Stimulated activated CD4-positive, alpha-beta T cell treated with anti-CD3 and anti-CD28 coated beads, Interleukin-1b, Interleukin-23, amount 100 ng/mL, for 4 hours (primary cell): ENCODE measurements at places on chromosomes 5 and 9.

DNA sequence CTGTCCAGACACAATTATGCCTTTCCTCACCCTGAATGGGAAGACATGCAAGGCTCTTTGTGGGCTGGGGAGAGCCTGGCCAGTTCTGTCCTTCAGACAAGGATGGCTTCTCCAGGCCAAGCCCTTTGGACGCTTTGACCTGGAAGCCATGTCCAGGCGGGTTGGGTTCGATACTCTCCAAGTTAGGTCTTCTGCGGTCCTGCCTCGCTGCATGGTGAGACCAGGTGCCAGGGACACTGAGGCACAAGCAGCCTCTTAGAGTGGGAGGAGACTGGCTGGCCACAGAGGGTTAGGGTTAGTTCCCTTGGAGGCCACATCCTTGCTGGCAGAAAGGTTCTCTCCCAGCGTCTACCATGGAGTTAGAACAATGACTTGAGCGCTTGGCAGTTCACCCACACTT is 67.6 kb downstream of the SHB start:
- DNase-seq, result no peak

DNA sequence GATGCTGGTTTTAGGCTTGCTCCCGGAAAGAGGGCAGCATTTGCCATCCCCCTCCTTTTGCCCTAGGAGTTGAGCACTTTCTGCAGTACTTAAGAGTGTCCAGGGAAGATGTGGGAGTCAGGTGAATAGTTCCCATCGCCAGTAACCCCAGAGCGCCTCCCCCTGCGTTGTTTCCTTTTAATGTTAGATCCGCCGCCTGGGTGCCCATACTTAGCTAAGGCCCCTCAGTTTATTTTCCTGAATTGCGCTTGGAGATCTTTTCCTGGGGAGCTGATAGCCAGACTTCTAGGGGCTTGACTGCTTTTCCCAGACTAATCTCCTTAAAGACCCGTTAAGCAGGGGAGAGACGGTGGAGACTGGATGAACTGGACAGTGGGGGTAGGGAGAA is 377 bp upstream of the PCDHAC2 start:
- DNase-seq, result no peak

DNA sequence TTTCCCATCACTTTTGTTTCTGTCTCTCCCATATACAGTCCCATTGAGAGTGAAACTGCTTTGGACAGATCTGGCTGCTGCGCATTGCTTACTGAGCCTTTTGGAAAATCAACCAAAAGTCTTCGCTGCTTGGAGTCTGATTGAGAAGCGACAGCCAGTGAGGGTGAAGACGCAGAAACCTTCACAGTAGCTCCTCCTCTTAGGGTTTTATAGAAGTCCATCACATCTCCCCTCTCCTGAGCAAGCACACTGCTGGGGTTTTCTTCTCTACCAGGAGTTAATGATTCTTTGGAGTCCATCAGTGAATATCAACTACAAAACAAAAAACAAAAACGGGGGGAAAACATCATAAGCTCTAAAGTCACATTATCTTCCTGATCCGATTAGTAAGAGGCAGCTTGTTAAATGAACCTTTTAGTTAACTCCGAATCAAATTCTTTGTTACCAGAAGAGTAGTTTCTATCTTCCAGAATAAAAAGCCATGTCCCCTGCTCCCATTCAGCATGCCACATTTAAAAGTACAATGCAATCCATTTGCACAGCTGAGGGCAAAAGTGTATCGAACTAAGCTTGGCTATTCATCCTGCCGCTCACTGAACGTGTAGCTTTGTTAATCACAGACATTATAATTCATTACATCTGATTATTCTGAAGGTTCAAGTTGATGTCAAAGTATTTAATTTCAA is 2.8 kb downstream of the NR3C1 start:
- DNase-seq, result no peak

- DNase-seq, result no peak
Measured at GRCh38 chr9:28031521-28032267, 458.4 kb upstream of the C9orf72 start.

GRCh38 chr5:63727583-63727982 is 234.7 kb downstream of the HTR1A start:
- no peak for DNase-seq

DNA sequence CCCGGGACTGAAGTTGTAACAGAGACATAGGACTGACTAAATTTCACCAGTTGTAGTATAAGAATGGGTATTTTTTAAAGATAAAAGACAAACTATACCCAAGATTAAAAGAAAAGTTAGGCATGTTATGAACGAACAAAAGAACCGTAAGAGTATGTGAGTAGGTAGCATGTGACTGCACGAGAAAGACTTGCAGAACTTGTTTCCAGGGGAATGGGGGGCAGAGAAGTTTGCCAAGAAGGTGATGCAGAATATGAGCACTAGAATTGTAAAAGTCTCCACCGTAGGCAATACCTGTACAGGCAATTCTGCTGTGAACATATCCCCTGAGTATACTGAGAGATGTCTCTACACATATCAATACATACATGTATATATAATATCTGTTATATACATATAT is 614.7 kb downstream of the PRELID2 start:
- DNase-seq, result no peak

DNA sequence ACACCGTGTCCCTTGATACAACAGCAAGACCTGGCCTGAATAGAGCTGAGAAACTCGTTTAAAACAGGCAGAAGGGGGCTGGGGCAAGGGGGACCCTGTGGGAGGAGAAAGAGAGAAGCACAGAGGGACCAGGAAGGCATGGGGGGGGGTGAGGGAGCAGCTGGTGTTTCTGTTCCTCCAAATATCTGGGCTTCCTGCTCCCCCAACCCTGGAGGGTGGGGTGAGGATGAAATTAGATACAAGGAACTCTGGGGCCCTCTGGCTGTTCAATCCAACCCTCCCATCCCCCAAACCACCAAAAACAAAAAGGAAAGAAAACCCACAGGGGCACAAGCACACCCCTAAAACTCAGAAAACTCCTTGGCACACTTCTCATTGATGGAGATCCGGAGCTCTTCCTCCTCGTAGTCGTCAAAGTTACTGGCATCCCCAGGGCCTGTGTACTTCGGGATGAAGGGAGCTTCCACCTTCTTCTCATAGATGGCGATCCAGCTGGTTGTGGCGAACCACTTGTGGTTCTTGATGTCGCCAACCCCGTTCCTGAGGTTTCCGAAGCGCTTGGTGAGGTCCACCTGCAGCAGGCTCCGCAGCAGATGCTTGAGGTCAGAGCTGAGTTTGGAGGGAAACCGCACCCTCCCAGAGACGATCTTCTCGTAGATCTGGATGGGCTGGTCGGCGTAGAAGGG is 1.1 kb downstream of the PRKACG start:
- no peak for DNase-seq

DNA sequence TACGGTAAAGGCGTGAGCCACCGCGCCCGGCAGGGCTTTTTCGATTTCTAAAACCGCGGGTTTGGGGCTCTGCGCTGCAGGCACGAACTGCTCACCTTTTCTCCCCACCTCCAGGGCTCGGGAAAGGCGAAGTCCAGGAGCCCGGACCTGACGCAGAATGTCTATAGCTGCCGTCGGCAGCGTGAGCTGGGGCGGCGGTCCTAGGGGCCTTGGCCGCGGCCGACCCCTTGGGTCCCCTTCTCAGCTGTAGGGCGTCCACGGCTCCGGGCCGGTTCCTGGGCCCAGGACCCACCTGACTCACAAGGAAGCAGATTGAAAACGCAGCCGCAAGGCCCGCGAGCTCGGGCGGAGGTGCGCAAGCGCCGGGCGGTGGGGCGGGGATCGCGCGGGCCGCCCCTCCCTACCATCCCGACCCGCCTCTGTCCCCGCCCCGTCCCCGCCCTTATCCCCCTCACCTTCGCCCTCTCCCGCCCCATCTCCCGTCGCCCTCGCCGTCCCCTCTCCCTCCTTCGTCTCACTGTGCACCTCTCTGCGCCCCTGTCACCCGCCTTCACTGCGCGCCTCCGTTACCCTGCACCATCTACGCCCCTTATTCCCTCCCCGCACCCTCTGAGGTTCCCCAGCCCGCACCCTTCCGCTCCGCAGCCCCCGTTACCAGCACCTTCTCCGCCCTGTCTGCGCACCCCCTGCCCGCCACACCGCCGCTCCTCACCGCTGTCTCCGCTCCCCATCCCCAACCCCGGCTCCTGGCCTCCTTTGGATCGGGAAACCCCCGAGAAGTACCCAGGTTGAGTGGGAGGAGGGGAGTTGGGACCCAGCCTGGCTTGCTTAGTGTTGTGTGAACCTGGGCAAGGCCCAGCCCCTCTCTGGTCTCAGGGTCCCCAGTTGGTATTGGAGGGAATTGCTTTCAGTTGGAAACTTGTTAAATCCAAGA is at the start of gene HDHD3:
Gene HDHD3, minus strand, starts transcription at position 353 of the 934 bp plus-strand sequence. CDS start 2,632 bp downstream, outside the sequence.
- peak; percentile 80 for DNase-seq

DNA sequence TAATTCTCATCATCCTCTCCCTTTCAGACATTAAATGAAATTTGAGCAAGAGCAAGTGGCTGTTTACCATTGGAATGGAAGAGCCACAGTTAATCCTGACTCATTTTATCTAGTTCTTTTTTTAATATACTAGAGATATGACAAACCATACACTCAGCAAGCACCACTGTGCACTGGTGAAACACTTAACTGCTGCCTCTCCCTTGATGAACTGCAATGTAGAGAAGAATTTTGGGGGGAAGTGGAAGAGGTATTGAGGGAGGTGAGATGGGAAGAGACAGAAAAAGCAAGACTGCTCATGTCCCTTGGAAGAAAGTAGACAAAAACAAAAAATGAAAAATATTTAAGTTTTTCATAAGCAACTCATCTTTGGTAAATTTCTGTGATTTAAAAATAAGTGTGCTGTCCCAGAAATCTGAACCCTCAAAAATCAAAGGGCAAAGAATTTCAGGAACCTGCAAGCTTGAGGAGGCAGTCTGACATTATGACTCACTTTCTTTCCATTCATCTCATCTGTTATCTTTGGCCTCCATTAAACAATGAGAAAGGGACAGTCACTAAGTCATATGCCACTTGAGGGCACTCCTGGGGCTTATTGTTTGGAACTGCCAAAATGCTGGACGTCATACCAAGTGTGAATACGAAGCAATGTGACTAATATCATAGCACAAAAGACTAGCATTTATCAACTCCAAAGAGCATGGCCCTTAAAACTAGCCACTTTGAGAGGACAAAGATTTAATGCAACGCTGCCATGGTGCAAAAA is 566.8 kb upstream of the DMAC1 start:
- no peak for DNase-seq

- DNase-seq, result no peak
Measured at GRCh38 chr5:19488786-19489185, 499.2 kb downstream of the CDH18 start.

DNA sequence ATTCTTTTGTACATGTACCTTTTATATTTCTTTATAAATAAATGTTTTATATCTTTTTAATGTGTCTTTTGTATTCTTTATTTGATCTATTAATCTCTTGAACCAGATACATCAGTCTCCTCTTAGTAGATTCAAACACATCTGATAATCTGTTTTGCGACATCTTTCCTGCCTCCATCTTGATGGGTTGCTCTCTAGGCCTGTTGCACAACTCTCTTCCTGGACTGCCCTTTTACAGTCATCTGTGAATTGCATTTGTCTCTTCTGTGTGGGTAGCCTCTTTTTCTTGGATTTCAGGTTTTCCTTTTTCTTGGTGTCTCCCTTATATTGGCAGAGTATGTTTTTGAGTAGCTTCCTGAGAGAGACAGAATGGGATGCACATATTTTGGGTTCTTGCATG is 6.2 kb downstream of the ZFYVE16 start:
- DNase-seq, result no peak

DNA sequence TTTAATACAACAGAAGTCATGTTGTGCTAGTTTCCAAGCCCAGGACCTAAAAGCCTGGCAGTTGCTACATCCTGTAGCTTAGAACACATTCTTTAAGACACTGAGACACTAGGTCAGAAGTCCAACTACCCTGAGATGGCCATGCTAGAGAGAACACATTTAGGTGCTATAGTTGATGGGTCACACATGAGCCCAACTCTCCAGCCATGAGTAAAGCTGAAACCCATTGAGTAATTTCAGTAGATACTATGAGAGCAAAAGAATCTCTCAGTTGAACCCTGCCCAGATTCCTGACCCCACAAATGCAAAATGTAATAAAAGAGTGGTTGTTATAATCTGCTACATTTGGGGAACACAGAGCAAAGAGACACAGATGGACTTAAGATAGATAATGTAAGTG is 164.4 kb downstream of the SEMA5A start:
- no peak for DNase-seq

DNA sequence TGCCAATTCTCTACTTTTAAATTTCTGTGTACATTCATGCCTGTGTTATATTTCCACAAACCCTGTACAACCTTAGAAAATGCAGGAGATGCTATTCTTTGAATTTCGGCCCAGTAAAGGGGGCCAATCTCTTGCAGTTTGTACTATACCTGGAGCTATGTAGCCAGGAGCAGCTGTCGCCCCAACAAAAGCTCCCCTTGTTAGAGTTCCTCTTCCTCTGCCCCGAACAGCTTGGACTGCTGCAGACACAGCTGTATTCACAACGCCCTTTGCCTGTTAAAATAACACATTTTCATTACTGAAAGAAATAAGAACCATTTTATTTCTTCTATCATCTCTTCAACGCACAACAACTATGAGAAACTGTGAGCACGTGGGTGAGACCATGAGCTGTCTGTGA is 99.2 kb downstream of the GPR21 start:
- no peak for DNase-seq

DNA sequence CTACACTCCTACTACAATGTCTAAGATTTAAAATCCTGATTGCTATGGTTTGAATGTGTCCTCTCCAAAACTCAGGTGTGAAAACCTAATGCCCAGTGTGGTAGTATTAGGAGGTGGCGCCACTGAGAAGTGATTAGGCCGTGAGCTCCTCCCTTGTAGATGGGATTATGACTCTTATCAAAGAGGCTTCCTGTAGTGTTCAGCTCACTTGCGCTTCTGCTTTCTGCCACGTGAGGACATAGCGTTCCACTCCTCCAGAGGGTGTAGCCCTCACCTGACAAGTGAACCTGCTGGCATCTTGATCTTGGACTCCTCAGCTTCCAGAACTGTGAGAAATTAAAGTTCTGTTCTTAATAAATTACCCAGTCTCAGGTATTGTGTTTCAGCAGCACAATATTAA is 33.0 kb upstream of the WHRN start:
- DNase-seq, result peak; percentile 6

- no peak for DNase-seq
Measured at GRCh38 chr5:141703133-141703561, 21.1 kb upstream of the ARAP3 start.

DNA sequence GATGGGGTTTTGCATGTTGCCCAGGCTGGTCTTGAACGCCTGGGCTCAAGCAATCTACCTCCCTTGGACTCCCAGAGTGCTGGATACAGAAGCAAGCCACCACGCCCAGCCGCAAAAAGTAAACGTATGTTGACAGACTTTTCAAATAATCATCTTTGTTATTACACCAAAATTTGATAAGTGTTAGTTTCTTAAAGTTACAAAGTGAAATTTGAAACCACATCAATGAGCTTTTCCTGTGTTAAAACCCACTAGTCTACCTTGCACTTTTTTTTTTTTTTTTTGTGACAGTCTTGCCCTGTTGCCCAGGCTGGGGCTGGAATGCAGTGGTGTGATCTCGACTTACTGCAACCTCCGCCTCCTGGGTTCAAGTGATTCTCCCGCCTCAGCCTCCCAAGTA is 29.9 kb downstream of the SPACA9 start:
- DNase-seq, result no peak

- DNase-seq, result no peak
Measured at GRCh38 chr5:109486200-109486804, 76.5 kb upstream of the PJA2 start.
